ENCODE measurements at places on chromosomes 11 and 22.

- DNase-seq = peak; percentile 67
Observed at GRCh38 chr11:46120346-46121300, 631 bp downstream of the PHF21A start.

DNA sequence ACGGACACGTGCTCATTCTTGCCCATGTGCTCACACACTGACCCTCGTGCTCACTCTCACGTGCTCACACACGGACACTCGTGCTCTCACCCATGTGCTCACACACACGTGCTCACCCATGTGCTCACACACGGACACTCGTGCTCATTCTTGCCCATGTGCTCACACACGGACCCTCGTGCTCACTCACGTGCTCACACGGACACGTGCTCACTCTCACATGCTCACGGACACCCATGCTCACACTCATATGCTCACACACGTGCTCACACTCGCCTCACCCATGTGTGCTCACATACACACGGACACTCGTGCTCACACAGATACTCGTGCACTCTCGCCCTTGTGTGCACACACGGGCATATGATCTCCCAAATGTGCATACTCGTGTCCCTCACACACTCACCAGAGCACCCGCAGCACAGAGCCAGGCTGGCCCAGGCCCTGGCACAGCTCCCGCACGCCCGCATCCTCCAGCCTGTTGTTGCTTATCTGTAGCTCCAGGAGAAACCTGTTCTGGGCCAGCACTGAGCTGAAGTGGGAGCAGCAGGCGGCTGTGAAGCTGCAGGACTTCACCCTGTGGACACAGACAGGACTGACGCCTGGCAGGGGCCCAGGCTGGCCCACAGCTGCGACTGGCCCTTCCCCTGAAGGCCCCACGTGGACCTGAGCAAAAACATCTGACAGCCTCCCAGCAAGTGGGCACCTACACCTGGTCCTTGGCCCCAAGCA lies 9.3 kb downstream of the RNH1 start:
- peak; percentile 60 for DNase-seq

DNA sequence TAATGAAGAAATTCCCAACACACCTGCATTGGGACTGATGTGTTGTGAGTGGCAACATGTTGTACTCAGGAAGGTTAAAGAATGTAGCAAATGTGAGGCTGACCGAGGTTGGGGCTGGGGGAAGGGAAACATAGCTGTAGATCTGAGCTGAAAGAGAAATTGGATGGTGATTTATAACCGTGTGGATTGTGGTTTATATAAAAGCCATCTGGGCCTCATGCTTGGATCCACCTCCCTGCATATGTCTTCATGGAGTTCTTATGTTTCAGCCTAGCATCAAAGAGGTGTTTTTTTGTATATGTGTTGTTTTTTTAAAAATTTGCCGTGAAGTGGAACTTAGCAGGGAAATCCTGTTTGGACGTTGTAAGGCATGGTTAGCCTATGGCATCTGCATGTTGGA lies 141.3 kb downstream of the NAV2 start:
- no peak for DNase-seq

GRCh38 chr11:69125861-69126260 lies 29.9 kb upstream of the SMIM38 start:
- no peak for DNase-seq

GRCh38 chr11:34620820-34621792 lies at the start of gene EHF:
EHF (plus strand) TSS chr11:34621093; CDS start chr11:34642631, 21,538 bp downstream.
- no peak for DNase-seq

GRCh38 chr11:1150769-1151365 lies 6.9 kb upstream of the MUC5AC start:
- no peak for DNase-seq

All from ascending aorta (tissue), 2 donors.